ENCODE measurements at places on chromosomes 4 and X.

DNA sequence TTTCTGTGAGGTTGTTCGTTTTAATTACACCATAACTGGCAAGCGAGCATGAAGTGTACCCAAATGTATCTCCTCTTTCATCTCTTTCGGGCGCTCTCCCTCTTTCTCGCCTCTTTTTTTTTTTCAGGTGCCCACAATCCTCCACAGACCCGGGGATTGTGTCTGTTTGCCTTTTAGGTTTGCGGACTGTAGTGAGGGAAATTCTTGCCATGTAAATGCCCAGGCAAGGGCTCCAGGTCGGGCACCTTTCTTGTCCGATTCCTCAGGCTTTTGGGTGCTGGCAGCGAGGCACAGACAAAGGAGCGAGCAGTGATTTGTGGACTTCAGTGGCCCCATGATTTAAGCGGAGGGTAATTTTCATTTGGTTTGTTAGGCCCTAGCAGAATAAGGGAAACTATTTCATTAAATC, 1.1 kb upstream of the PHOX2B start:
- DNase-seq = no peak

- DNase-seq = no peak
Observed at GRCh38 chr4:56619160-56619559, 61.9 kb downstream of the HOPX start.

DNA sequence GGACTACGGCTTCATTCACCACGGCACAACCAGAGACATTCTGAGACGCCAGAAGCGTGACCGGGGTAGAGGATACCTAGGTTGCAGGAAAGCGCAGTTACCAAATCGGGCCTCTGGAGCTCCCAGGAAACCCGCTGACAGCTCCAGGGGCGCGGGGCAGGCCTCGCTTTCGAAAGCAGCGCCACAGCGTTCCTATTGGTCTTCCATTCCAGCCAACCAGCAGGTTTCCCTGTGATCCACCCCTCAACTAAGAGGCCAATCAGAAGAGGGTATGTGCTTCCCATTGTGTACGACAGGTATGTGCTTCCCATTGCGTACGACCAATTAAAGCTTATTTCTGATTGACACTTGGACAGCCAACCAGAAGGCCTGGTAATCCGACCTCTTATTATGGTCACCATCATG, 14.9 kb downstream of the SNX12 start:
- DNase-seq = no peak

GRCh38 chr4:122341886-122342285, 36.9 kb upstream of the ADAD1 start:
- DNase-seq = no peak

- no peak for DNase-seq
Observed at GRCh38 chr4:73817341-73817740, 19.1 kb upstream of the CXCL6 start.

DNA sequence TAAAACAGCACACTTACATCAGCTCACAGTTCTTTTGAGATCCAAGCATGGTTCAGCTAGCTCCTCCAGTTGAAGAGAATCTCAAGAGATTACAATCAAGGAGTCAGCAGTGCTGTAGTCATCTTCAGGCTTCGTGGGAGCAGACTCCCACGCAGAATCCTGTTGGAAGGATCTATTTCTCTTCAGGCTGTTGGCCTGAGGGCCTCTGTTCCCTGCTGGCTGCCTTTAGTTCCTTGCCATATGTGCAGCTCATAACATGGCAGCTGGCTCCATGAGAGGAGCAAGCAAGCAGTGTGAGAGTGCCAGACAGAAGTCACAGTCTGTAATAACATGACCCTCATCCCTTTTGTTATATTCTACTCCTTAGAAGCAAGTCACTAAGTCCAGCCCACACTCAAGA, 168.6 kb downstream of the COX18 start:
- DNase-seq = no peak

GRCh38 chrX:13048280-13048679, 3.9 kb upstream of the FAM9C start:
- no peak for DNase-seq

GRCh38 chrX:17737986-17738713, 857 bp downstream of the SCML1 start:
- no peak for DNase-seq

- peak; percentile 26 for DNase-seq
Observed at GRCh38 chr4:7103607-7104365, 35.9 kb upstream of the GRPEL1 start.

DNA sequence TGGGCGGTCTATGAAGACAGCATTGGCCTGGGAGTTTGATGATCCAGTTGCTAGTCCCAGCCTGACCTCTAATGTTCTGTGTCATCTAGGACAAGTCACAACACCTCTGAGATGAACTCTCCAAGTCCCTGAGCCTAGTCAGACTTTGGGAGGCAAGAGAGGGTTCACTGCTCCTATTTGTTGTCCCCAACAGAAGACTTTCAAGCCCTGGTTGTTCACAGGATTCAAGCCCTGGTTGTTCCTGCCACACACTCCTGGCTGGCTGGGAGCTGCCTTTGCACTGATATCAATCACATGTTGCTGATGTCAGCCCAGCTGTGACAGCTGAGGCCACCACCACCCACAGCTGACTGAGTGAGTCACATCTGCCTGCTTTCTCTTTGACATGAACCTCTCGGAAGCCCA, 253.2 kb upstream of the RASGEF1B start:
- peak; percentile 78 for DNase-seq

DNA sequence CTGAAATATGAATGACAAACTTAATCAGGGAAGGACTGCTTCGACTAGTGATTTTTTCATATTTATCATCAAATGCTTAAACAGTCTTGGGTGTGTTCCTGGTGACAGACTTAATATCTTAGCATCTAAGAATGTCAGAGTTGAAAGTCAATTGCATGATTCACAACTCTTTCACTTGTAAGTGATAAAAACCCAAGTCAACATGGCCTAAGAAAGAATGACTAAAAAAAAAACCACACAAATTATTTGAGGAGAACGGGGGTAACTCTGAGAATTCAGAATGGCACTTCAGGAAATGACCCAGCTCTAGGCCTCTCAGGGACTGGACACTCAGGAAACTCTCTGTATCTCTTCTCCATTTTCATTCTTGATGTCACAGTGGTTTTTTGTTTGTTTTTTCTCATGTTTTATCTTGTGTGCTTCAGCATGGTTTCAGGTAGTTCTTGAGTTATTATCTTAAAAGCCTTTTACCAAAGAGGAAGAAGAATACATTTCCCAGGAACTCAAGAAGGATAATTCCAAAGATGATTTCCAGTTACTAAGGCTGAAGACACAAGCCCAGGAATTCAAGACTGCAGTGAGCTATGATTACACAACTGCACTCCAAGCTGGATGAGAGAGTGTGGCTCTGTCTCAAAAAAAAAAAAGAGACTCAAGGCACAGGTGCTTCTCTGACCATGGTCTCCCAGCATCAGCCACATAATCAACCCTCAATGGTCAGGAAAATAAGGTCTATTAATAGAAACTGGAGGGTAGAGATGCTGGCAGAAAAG, 1697.8 kb upstream of the IGFBP7 start:
- DNase-seq = no peak

DNA sequence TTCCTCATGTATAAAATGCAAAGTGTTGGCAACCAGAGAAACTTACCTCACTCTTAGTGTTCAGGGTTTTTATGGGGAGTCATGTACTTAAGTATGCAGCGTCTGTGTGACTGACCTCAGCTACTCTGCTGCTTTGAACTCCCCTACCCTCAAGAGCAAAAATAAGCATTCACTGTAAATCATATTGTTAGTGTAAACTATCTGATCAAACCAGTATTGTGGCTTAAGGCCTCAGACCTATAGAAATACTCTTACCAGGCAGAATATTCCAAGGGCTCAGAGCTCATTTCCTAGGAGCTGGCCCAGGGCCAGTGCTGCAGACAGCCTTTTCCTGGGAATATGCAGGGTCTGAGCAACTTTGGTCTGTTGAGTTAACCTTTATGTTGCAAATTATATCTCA, 453.1 kb downstream of the CCSER1 start:
- no peak for DNase-seq

DNA sequence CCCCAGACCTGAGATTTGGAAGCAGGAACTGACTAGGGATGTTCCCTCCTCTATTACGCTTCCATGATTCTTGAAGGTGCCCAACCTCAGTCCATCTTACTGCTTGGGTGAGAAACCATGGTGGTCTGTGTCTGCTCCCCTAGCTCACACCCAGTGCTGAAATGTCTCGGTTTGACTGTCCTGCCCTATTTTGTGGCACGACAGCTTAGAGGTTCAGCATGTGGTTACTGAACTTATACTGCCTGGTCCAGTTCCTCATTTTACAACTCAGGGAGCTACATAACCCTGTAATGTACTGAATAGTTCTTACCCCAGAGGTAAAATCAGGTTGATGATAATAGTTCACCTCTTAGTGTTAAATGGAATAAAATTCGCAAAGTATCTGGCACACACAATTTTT, 203.1 kb downstream of the RBM46 start:
- DNase-seq = no peak

- no peak for DNase-seq
Observed at GRCh38 chr4:129233691-129234090, 137.7 kb downstream of the C4orf33 start.

- no peak for DNase-seq
Observed at GRCh38 chr4:185838514-185839193, 26.7 kb upstream of the SORBS2 start.

DNA sequence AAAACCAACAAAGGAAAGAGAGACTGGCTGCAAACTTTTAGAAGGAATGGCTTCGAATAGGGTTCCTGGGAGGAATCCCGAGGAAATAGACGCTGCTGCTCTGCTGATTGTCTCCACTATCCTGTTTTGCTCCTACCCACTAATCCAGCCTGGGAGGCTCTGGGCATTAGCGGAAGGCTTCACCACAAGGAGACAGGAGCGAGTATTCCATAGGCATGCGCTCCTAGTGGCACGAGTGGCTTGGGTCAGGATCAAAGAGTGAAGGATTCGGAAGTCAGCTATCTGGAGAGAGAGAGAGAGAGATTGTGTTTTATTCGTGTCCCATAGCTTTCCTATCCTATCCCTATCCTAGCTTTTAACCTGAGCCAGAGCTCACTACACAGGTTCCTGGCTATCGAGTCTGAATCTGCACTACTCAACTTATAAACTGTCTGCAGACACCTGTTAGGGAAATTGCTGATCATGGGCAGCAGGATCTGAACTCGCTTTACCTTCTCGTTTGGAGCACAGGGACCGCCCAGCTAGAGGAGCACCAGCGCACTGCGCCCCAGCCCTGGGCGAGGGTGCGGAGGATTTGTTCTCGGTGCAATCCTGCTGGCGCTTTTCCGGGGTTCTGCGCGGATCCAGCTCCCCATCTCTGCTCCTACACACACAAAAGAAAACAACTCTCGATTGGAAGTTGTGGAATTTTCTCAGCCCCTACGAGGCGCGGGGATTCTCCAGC, 740 bp upstream of the NPY2R start:
- DNase-seq = no peak

GRCh38 chr4:143246977-143247376, 62.3 kb downstream of the USP38 start:
- no peak for DNase-seq

- no peak for DNase-seq
Observed at GRCh38 chr4:27154706-27155105, 294.1 kb downstream of the STIM2 start.

GRCh38 chr4:53055716-53056403, 193.7 kb downstream of the RASL11B start:
- no peak for DNase-seq

GRCh38 chr4:100708776-100709175, 191.0 kb upstream of the EMCN start:
- no peak for DNase-seq

DNA sequence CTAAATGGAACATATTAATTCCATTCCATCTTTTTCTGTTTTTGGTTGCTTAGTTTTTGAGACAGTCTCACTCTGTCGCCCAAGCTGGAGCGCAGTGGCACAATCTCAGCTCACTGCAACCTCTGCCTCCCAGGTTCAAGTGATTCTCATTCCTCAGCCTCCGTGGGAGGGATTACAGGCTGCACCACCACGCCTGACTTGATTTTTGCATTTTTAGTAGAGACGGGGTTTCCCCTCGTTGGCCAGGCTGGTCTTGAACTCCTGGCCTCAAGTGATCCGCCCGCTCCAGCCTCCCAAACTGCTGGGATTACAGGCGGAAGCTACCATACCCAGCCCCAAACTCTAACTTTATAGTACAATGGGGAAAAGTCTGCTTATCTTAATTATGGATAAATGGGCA, 11.2 kb downstream of the HNRNPD start:
- DNase-seq = no peak

DNA sequence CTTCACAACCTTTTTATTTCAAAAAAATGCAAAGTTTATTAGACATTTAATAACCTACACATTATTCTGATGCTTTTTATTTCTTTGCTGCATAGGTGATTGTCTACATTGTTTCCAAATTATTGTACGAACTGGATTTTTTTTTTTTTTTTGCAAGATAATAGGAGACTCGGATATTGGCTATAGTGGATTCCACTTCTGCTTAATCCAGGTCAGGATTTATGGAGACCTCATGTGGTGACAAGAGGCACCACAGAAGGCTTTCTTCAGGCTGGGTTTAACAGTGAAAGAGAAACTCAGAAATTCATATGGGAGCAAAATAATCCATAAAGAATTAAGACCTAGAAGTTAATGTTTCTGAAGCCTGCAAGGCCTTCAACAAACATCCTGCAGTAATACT, 2.4 kb upstream of the SLIT2 start:
- DNase-seq = no peak

- DNase-seq = no peak
Observed at GRCh38 chrX:7132335-7133049, 15.0 kb upstream of the STS start.

- no peak for DNase-seq
Observed at GRCh38 chrX:13298836-13299235, 21.0 kb downstream of the ATXN3L start.

DNA sequence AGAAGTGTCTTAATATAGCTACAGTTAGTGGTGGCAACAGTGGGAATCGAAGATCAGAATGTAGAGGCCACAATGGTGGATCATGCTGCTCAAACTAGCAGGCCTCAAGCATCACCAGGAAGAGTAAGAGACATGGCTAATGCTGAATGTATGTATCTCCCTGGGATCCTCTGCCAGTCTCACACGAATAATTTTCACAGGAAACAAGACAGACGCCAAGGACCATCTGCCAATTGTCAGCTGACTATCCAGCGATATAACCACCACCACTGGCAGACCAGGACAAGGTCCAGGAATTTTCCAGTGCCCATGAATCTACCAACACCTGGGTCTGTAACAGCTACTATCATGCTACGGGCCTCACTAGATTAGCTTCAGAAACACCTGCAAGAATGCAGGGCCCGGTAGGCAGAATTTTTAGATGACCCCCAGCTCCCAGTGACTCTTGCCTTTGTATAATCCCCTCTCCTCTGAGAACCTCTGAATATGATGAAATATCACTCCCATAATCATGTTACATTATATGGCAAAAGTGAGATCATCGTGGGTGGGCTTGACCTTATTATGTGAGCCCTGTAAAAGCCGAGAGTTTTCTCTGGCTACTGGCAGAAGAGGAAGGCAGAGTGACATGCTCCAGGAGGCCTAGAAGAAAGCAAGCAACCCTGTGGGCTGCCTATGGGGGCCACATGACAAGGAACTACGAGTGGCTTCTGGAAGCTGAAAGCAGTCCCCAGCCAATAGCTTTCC, 429.8 kb downstream of the BCOR start:
- no peak for DNase-seq
